ENCODE measurements at places on chromosomes 1 and 21.

- no peak for DNase-seq
Observed at GRCh38 chr1:43074244-43074643, 97.8 kb downstream of the EBNA1BP2 start.

GRCh38 chr1:232143315-232143886 lies 486.5 kb downstream of the SIPA1L2 start:
- no peak for DNase-seq

GRCh38 chr21:46369520-46370235 lies 45.7 kb downstream of the PCNT start:
- DNase-seq = no peak

- no peak for DNase-seq
Observed at GRCh38 chr1:204623894-204624361, 61.6 kb downstream of the LRRN2 start.

GRCh38 chr1:162712317-162713029 lies 78.0 kb upstream of the HSD17B7 start:
- DNase-seq = no peak

DNA sequence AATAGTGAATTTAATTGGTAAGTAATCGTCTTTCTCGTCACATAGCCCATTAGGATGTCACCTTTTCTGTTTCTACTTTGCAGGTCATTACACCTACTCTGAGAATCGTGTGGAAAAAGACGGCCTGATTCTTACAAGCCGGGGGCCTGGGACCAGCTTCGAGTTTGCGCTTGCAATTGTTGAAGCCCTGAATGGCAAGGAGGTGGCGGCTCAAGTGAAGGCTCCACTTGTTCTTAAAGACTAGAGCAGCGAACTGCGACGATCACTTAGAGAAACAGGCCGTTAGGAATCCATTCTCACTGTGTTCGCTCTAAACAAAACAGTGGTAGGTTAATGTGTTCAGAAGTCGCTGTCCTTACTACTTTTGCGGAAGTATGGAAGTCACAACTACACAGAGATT lies 23.3 kb downstream of the PARK7 start:
- DNase-seq = no peak

- no peak for DNase-seq
Observed at GRCh38 chr1:26970810-26971209, 10.5 kb upstream of the KDF1 start.

GRCh38 chr1:18385239-18385790 lies 95.4 kb upstream of the KLHDC7A start:
- no peak for DNase-seq

GRCh38 chr1:44036409-44037139 lies 5.3 kb upstream of the SLC6A9 start:
- DNase-seq = no peak

GRCh38 chr1:17012775-17013490 lies 1.2 kb upstream of the ATP13A2 start:
- peak; percentile 32 for DNase-seq

- DNase-seq = no peak
Observed at GRCh38 chr1:200311256-200311655, 98.6 kb downstream of the ZNF281 start.

DNA sequence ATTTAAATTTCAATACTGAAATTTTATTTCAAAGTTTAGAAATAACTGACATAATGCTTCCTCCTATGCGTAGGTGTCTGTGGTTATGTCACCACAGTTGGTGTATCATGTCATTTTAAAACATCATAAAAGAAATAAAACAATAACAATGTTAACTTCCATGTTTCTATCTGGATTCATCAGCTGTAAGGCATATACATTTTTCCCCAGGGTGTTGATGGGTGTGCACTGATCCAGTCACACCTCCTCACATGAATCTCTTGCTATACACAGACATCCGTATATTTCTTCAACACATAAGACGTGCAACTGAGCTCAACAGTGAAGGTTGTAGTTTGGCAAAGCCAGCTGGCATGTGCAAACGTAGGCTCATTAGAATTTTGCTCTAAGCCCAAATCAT lies 6.2 kb downstream of the KCNA3 start:
- DNase-seq = no peak

- peak; percentile 99 for DNase-seq
Observed at GRCh38 chr1:198776602-198777029, 137.8 kb downstream of the PTPRC start.

DNA sequence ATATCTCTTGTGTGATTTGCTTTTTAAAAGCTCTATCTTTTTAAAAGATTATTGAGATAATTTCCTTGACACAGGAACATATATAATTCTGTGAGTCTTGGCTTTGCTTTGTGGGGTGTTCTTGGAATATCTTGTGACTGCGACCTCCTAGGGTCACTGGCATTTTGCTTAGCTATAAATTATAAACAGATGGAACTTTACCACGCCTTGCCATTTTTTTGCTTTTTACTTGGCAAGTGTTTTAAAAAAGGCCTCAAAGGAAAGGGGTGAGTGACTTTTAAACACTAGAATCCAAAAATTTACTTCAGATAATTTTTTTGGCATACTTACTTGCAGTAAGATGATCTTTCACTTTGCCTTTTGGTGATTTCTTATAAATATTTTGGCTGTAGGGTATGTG lies 43.6 kb downstream of the ALG6 start:
- DNase-seq = no peak

GRCh38 chr1:15937706-15938168 lies 38.2 kb downstream of the ZBTB17 start:
- no peak for DNase-seq

GRCh38 chr1:94248956-94249688 lies 11.7 kb upstream of the ARHGAP29 start:
- no peak for DNase-seq

GRCh38 chr1:93078638-93078985 lies 471 bp upstream of the MTF2 start:
- DNase-seq = no peak
